ENCODE measurements at places on chromosomes 2 and 18.

DNA sequence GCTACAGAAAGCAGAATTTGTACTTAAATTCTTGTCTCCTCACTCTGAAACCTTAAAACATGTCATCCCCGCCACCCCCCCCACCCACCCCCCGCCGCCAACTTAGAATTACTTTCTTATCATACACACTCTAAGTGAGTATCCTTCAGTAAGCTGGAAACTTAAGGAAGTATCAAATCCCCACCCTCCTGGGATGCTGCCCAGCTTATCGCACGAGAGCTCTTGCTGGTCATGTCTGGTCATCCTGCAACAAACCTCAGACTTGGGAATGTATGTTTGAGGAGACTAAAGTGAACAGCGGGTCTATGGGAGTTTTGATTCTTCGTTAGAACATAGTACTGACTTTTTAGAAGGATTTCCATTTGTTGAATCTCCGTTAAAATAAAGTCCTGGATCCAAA, 203.3 kb downstream of the PTGR3 start:
- DNase-seq = no peak

- DNase-seq = no peak
Measured at GRCh38 chr18:39845631-39846030, 2109.4 kb upstream of the PIK3C3 start.

GRCh38 chr18:63848159-63848558, 39.3 kb upstream of the SERPINB2 start:
- DNase-seq = no peak

GRCh38 chr2:6071519-6071918, 379.3 kb downstream of the SOX11 start:
- no peak for DNase-seq

GRCh38 chr2:152560166-152560565, 157.1 kb downstream of the PRPF40A start:
- no peak for DNase-seq

DNA sequence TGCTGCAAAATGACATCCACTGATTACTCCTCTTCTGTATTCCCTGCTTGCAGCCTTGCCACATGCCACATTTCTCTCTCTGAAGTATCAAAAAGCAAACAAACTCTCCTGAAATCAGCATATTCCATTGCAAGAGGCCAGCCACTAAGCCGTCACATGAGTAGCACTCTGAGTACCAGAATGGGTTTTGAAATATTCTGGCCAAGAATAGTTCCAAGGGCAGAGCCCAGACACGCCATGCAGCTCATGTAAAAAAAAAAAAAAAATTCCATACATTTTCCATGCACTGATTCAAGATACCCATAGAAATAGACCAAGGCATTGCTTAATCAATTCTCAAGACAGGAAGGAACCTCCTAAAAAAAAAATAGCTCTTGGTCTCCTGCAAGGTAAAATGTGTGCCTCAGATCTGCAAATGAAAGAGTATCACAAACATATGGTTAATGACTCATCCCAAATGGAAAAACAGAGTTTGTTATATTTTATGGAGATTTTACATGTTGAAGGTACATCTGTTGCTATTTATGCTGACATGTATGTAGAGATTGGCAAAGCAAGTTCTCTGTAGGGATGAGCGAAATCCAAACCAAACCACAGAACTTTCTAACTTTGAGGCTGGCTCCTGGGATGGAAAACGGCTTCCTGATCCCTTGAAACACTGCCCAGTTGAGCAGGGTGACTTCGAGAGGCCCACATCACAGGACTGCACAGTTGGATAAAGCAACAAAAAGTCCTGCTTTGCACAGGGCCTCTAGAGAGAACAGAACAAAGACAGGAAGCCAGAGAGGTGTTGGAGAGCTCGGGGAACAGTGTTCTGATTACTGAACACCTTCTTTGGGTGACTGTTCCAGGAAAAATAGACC, 346.2 kb downstream of the ZNF521 start:
- DNase-seq = no peak

DNA sequence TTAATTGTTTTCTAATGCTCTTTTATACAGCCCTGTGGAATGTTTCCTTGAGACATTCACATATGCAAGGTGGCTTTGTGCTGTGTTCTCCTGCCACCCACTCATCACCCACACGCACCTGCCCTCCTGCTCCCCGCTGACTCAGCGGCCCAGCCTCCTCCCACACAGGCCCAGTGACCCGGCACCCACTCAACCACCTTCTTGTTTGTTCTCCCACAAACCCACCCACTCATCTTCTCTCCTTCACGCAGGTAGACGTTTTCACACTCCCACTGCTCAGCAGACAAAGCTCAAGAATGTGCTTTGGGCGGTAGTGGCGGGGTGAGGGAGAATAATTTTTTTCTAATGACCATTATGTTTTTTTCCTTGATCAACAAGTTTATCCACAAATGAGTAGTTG, 28.6 kb upstream of the NEMP2 start:
- peak; percentile 10 for DNase-seq

DNA sequence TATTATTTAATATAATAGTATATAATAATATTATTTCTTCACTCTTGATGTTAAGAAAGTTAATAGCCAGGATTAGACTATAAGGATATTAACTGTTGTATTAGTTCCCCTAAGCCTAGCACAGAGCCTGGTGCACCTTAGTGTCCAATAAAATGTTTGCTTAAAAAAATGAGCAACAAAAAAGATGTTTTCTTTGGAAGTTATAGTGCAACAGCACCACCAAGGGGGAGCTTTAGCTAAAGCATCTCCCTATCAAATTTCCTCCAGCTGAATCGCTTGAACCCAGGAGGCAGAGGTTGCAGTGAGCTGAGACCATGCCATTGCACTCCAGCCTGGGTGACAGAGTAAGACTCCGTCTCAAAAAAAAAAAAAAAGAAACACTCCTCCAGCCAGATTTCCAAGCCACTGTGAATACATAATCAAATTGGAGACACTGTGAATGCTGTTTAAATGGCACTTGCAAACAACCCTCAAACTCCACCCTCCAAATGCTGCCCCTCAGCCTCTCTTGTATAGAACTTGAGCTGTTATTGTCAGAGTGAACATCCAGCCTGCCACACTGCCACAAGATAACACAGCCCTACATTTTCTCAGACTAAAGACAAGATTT, 221.9 kb downstream of the DYM start:
- DNase-seq = no peak

GRCh38 chr18:54382733-54383252, 25.1 kb downstream of the C18orf54 start:
- no peak for DNase-seq
